ENCODE measurements at places on chromosomes 7 and 10.
A peak's percentile ranks its signal among the peaks of the same experiment; 100 is the strongest.

- no peak for DNase-seq
These were observed 8.4 kb upstream of the TEX36 start for GRCh38 chr10:125691160-125691981.

- no peak for DNase-seq
These were observed 1.7 kb downstream of the ADRB1 start for GRCh38 chr10:114045136-114046086.

- DNase-seq, result no peak
These were observed 1.5 kb downstream of the CWF19L1 start for GRCh38 chr10:100265821-100266485.

- DNase-seq, result no peak
These were observed 13.1 kb downstream of the BLVRA start for GRCh38 chr7:43771573-43771972.

GRCh38 chr7:84107259-84107658 lies 87.3 kb downstream of the SEMA3A start:
- no peak for DNase-seq

- no peak for DNase-seq
These were observed 59.9 kb downstream of the SGMS1 start for GRCh38 chr10:50563906-50564305.

DNA sequence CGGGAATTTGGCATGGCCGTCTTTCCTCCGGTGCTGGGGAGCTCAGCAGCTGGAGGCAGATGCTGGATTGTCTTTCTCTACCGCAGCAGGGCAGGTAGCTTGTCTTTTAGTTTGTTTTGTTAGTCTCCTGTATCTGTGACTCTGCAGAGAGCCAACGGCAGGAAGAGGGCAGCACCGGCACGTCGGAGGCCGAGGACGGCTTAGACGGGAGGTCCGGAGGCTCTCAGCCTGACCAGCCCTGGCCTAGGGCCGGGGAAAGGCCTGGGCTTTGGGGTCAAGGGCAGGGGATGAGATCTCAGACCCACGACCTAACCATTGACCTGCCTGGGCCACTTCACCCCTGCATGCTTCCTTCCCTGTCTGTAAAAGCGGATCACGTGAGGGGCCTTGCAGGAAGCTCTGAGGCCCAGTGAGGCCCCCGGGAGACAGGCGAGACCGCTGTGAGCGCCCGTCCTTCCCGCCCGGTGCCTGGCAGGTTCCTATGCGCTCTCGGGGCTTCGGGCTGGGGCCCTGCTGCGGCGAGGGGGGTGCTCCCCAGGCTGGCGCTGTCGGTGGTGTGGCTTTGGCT lies 72.7 kb downstream of the LHPP start:
- DNase-seq, result peak; percentile 33

Measured in iPS DF 6.9 (cell line).